Mesothelial cell of epicardium (in vitro differentiated cells): ENCODE measurements at places on chromosomes 1 and 21.
A peak's percentile ranks its signal among the peaks of the same experiment; 100 is the strongest.

- DNase-seq = no peak
Measured at GRCh38 chr1:23184212-23184934, 15.7 kb upstream of the LUZP1 start.

GRCh38 chr1:11143401-11143800 lies 43.7 kb upstream of the EXOSC10 start:
- DNase-seq = no peak

- no peak for DNase-seq
Measured at GRCh38 chr1:178552856-178553255, 39.9 kb downstream of the TEX35 start.

GRCh38 chr1:188188317-188188716 lies 1359.6 kb downstream of the PLA2G4A start:
- no peak for DNase-seq

DNA sequence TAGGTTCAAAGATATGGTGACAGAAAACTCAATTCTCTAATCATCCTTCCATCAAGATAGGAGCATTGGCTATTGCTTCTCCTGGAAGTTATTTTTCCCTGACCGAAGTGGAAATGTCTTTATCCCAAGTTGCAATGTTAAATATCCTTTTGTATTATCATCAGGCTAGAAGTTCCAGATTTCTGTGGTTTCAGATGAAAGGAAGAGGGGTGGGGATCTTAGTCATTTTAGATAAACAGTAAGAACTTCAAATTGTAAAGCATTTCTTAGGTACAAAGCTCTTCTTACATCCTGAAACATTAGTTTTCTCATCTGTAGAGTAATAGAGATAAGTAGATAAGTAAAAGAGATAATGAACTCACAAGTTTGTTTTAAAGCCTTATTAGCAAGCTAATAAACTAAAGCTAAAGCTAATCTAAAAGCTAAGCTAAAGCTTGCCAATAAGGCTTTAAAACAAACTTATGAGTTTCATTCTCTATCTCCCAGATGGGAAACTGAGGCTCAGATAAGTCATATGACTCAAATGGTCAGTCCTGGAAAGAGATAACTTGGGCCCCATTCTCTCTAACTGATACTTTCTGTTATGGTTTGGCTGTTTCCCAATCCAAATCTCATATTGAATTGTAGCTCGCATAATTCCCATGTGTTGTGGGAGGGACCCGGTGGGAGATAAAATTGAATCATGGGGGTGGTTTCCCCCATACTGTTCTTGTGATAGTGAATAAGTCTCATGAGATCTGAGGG lies 99.2 kb upstream of the KCNK2 start:
- no peak for DNase-seq

DNA sequence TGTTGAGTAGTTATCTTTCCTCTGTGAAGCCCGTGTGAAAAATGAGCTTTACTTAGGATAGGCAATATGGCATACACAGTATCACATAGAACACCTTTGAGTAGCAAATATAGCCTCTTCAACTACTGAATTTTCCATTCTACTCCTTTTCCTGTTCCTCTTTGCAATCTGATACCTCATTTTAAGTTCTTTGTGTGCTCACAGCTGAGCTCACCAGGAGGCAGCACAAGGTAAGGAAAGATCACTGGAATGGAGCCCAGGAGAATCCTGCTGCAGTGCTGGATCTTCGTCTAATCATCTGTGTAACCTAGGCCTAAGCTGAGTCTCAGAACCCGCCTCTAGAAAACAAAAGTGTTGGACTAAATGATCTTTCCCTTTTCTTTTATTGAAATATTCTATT lies 171.0 kb downstream of the LRRC40 start:
- no peak for DNase-seq

GRCh38 chr1:46393510-46393909 lies 607 bp upstream of the FAAH start:
- DNase-seq = no peak

DNA sequence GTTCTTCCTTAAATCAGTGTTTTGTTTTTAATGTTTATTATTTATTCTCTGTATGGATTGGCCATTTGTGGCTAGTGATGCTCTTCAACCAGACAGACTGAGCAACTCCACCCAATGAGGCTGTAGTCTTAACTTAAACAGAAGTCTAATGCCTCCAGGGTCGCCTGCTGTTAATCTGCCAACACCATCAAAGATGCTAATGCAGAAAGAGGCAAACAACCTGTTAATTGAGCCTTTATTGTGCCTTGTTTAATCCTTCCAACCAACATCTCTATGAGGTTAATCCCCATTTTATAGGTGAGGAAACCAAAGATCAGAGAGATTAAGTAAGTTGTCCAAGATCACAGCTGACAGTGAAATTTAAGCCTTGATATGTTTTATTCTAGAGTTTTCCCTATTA lies 79.4 kb upstream of the SSX2IP start:
- DNase-seq = no peak

- no peak for DNase-seq
Measured at GRCh38 chr1:43021547-43022474, 63.1 kb upstream of the SLC2A1 start.

DNA sequence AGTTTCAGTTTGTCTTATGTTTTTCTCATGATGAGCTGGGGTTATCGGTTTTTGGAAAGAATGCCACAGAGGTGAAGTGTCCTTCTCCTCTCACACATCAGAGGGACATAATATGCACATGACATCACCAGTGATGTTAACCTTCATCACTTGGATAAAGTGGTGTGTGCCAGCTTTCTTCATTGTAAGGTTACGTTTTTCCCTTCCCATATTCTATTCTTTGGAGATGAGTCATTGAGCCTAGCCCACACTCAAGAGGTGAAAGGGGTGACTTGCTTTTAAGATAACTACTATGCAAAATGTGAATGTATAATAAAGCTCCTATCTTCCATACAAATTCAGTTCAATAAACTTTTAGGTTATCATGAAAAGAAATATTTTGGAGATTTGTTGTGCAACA lies 36.7 kb upstream of the MAGI3 start:
- no peak for DNase-seq

GRCh38 chr1:164131949-164132348 lies 427.0 kb upstream of the PBX1 start:
- no peak for DNase-seq

GRCh38 chr1:201360486-201360885 lies 17.0 kb downstream of the TNNT2 start:
- no peak for DNase-seq

DNA sequence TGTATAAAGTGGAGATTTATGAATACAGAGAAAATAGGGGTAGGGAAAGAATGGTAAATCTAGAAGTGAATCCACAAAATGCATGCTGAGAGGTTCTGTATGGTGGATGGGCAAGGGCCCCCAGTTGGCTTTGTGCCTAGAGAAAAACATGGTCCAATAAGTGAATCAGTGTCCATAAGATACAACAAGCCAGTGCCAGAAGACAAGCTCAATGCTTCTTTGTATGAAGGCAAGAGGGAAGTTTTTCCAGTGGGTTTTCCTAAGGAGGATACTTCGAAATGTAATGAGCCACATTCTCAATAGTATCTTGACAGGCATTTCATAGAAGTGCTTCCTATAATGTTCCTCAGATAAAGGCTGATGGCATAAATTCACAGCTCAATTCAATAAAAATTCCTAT lies 169.4 kb upstream of the HMCN1 start:
- no peak for DNase-seq

GRCh38 chr1:206935491-206936067 lies 10.7 kb downstream of the PIGR start:
- peak; percentile 42 for DNase-seq

DNA sequence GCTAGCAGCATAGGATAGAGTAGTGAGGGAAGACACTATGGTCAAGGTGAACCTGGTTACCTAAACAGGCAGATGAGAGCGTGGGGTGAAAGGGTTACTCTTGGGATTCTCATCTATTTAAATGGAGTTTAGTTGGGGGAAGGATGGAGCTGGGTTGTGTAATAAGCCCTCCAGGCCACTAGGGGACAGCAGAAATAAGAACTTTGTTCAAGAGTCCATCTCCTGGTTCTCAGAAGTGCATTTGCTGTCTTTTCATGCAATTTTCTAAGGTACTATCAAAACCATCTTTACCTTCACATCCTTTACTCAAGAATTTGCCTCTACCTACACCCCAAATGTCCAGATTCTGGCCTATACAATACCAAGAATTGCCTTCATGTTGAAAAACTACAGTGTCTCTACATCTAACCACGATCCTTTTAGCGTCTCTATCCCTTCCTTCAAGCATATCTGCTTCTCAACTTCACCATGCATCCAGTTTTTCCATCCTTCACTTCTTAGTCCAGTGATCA lies 28.0 kb downstream of the SLAMF1 start:
- DNase-seq = no peak

GRCh38 chr1:106526650-106527049 lies 529.8 kb upstream of the PRMT6 start:
- no peak for DNase-seq

GRCh38 chr1:14611792-14612191 lies 13.3 kb downstream of the KAZN start:
- no peak for DNase-seq

- no peak for DNase-seq
Measured at GRCh38 chr21:37341254-37341960, 25.2 kb upstream of the DYRK1A start.

DNA sequence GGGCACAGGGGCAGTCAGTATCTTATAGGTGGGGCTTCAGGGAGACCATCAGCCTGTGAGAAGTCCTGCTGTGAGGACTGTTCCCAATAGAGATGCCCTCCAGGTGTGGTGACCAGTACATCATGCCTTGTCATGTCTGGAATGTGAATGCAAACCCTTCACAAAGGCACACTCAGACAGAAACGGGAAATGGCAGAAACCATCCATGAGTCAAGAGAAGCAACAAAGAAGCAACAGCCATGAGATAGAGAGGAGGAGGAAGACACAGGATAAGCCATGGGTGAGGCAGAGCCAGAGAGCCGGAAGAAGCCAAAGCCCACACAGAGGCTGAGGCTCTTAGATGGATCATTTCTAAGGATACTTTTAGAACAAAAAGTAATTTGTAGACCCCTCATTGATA lies 20.1 kb upstream of the ZP4 start:
- DNase-seq = no peak
